ENCODE measurements at places on chromosomes 4 and X.

- DNase-seq: no peak
These were observed 541.7 kb downstream of the BCOR start for GRCh38 chrX:39556056-39556455.

DNA sequence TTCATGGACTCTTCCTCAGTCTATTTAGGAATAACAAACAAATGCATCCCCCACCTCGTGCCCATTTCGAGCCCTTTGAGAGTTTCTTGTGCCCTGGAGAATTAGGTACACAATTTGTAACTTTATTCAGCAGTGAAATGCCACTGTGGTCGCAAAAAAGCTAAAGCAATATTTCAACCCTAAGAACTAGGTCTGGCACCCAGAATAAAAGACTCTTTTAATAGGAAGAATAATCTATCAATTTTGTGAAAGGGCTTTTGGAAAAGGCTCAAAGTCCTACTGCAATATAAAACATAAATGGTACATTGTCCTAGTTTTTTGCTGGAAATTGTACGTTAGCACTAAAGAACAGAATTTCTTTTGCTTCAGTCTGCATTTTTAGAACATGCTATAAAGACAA, 304.6 kb upstream of the TENM3 start:
- no peak for DNase-seq

- DNase-seq: no peak
These were observed 39.3 kb downstream of the SYNPO2 start for GRCh38 chr4:118927974-118928373.

GRCh38 chr4:182968917-182969650, 51.9 kb upstream of the DCTD start:
- DNase-seq: no peak

GRCh38 chr4:48905363-48906015, 1.1 kb downstream of the OCIAD2 start:
- no peak for DNase-seq

DNA sequence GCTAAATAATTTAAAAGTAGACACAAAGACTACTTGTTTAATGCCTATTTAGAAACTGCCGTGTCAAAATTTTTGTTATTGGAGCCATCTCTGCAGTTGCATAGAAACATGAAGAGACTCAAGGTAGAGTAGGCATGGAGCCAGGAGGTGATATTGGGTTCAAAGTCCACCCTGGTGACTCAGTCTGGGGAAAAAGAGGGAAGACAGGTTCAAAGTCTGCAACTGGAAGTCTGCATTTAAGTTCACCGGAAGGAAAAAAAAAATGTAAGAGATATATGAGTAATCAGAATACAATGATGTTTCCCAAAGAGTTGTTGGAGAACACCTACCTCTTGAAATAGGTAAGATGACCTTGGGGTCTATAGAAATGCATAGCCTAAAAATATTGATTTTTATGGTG, 67.4 kb upstream of the QRFPR start:
- DNase-seq: no peak

GRCh38 chrX:80216086-80216485, 201.5 kb downstream of the TBX22 start:
- DNase-seq: no peak

DNA sequence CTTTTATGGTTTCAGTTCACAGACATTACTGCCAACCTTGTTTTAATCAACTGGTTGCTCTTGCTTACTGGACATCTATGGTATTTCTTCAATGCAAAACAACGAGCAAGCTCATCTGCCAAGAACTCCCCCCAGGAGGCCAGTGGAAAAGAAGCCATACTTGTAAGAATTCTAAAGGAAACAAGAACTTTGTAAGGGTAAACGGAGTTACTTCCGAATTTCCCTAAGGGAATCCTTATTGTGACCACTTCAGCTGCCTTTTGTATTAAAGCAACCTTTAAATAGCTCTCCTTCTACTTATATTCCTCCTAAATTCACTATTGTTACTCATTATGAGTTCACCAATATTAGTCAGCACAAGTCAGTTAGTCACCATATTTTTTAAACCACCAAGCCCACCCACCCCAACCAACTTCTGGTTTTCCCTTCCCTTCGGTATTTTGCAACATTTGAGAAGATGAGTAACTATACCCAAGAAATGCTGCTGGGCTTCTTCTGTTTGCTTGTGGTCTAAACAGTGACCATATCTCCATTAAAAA, 602.8 kb upstream of the DIPK2B start:
- DNase-seq: peak; percentile 86

GRCh38 chr4:116358633-116359222, 726.6 kb downstream of the TRAM1L1 start:
- peak; percentile 17 for DNase-seq

DNA sequence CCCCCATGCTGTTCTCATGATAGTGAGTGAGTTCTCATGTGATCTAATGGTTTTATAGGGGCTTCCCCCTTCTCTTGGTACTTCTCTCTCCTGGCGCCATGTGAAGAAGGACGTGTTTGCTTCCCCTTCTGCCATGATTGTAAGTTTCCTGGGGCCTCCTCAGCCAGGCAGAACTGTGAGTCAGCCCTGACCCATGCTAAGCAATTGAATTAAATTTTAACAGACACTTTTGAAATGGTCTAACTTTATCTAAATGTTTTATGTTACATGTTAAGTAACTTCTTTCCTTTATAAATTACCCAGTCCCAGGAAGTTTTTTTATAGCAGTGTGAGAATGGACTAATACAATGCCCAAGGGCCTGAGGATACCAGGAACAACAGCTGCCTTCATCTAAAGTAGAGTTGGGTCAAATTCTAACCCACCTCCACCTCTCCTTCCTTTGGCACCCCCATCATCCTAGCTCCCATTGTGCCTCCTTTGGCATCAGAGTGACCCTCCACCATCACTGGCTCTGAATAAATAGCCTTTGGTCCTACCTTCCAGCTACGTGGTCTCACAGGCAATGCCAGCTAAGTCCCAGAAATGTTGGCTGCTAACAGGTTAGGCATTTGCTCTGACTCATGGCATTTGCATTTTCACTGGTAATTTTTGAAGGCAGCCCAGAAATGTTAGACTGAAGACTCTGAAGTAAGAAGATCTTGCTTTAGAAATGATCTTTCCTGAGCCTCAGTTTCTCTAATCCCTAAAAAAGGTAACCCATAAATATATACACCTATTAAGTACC, 182.1 kb downstream of the MOSPD2 start:
- peak; percentile 13 for DNase-seq

GRCh38 chr4:40246011-40246900, 49.4 kb downstream of the RHOH start:
- no peak for DNase-seq

DNA sequence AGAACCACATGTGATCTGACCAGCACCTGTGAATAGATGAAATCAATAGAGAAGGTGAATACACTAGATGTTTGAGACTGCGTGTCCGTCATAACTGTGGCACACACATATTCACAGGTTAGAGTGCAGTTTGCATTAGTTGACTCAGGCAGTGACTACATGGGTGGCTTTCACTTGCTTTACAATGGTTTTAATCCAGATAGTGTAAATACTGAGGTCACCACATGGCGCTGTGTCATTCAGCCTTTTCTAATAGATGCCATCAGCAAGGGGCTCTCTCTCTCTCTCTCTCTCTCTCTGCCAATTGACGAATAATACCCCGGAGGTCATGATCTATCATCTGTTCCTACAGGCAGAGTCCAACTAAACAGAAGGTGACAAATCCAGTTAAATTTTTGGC, 30.7 kb upstream of the FGF13 start:
- DNase-seq: no peak

DNA sequence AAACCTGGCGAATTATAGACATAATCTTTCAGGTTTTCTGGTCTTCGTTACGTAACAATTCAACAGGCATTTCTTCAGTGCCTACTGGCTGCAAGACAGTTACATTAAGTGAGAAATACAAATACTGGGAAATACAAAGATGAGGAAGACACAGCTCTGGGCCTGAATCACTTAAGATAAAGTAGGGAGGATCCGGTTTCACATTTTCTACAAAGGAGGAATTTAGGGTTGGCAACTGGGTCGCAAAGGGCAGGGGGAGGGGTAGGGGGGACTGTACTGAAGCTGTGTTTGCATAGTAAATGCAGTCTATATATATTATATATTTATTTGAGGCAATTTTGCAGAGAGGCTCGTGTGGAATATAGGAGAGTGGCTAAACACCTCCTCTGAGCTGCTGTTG, 107.4 kb downstream of the MAML3 start:
- DNase-seq: no peak

GRCh38 chrX:123918106-123918721, 43.3 kb upstream of the STAG2 start:
- DNase-seq: no peak

DNA sequence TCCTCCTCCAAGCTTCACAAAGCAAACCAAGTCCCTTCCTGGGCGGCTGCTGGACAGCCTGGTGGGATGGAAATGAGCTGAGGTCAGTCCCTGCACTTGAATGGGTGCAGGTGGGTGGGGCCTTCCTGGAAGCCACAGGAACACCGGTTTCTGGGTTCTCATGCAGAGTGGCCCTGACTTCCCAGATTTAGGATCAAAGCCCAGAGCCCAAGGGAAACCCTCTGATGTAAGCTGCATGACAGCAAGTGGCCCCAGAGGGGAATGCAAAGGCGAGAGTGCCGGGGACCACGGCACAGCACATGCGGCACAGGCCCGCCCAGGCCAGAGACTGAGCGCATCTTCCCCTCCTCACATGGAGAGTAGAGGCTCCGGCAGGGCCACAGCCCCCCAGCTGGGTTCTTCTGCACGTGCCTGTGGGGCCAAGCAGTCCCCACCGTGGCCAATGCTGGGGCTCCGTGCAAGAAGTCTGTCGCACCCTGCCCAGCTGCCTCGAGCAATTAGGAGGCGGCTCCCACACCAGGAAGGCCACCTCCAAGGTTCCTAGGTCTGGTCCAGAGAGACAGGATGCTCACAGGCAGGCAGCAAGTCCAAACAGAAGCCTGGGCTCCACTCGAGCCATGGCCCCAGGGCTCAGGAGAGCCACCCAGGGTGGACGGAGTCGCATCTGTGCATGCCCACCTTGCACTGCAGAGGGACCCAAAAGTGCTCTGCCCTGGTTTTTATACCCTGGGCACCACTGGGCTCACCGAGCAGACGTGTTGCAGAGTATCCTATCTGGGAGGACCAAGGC, 83.0 kb downstream of the HTRA3 start:
- DNase-seq: no peak

DNA sequence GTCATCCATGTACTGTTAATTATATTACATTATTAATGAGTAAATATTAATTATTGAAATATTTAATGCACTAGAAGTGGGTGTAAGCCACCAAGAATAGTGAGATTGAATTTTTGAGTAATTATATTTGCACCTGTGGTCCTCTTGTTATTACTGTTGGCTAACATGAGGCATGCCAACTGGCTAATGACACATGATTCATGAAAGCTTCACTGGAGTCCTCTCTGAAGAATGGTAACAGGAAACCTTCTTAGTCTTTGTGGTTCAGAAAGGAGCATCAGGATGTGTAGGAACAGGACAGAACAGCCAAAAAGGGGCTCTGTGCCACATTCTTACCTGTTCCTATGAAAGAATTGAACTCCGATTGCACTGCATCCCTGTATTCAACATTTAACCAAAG, 65.2 kb downstream of the SLC4A4 start:
- no peak for DNase-seq

DNA sequence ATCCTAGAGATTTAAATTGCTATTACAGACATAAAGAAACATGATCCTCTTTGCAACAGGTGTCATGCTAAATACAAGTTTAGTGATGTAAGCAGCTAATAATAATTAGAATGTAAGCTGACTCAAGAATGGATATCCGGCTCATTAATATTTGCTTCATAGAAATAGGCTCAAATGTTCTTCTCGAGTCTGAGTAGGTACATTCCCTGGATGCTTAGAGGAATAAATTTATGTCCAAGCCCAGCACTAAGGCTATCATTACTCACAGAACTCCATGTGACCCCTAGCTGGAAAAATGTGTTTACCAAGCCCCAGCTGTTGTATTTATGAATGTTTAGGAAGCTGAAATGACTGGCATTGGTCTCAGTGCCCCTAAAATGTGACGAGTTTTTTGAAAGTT, 87.6 kb upstream of the TSPAN7 start:
- DNase-seq: no peak

- no peak for DNase-seq
These were observed 544.7 kb downstream of the SPRY1 start for GRCh38 chr4:123941306-123941705.

DNA sequence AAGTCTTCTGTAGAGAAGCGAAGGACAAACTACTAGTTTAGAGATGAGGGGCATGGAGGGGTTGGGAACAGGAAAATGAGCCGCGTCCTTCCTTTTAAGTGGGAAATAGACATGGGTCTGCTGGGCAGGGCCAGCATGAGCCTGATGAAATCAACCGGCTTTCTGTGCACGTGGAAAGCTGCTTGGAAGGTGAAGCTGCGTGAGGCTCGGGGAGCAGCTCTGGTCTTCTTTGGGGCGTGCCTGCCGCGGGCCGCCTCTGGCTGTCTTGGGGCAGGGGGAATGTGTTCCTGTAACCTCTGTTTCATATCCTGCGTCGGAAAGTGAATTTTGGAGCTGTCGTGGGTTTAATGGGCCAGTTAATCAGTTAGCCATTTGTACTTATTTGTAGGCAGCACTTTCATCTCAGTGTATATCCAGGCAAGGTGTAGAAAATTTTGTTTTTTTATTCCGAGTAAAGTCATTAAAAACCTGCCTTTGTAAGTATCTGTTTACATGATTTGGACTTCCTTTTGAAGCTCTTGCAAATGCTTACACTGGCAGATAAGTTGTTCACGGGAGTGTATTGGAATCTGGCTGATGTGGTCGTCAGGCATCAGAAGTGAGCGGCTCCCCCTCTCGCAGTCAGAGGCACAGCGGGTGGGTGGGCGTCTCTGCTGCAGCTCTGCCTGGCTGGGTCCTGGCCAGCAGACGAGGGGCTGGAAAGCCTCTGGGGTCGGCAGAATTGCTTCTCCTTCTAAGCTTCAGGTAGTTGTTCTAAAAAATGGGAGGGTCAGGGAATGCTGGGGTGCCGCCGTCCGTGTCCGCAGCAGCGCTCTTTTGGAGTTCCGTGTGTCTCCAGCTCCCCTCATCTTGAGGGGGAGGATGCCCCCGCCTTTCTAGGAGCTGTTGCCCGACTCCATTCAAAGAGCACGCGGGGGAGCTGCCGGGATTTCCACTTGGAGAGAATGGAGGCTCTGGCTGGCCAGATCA, 70.5 kb upstream of the HGFAC start:
- no peak for DNase-seq

- no peak for DNase-seq
These were observed 51.1 kb downstream of the MCUB start for GRCh38 chr4:109611045-109611646.

GRCh38 chr4:83855044-83855443, 319.1 kb downstream of the GPAT3 start:
- DNase-seq: peak; percentile 71

DNA sequence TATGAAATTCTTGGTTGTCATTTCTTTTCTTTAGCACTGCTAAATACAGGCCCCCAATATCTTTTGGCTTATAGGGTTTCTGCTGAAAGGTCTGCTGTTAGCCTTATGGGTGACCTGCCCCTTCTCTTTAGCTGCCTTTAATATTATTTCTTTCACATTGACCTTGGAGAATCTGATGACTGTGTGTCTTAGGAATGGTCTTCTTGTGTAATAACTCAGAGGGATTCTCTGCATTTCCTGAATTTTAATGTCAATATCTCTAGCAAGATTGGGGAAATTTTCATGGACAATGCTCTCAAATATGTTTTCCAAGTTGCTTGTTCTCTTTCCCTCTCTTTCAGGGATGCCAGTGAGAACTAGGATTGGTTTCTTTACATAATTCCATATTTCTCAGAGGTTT, 292.4 kb downstream of the SLC7A11 start:
- DNase-seq: no peak

Data from AG09309 (cell line).